ENCODE measurements at places on chromosomes 2 and 18.

DNA sequence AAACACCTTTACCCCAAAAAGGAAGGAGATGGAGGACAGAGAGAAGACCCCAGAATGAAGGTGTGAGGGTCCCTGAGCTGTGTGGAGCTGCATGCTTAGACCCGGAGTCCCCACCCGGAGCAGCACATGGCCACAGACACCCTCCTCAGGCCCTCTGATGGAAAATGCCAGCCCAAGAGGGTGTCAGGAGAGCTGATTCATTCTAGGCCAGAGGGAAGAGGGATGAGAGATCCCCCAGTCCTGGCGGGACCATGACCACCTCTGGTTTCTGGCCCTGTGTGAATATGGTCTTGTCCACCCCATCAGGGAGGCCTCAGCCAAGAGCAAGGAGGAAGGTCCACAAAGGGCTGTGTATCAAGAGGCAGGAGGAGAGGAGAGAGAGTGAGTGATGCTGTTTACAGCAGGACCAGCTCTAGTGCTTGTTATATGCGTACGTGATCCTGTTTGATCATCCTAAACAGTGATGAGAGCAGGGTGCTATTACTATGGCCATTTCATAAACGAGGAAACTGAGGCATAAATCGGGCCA is 186.6 kb upstream of the HAAO start:
- H3K36me3 ChIP-seq, result no peaks in the 10 kb centered on the region
- H3K4me3 ChIP-seq, result no peak overlapping the region
- H3K27ac ChIP-seq, result no peak overlapping the region
- H3K27me3 ChIP-seq, result no peaks in the 10 kb centered on the region
- H3K4me1 ChIP-seq, result peaks cover 9% of the 10 kb centered on the region
- DNase-seq, result no peak

DNA sequence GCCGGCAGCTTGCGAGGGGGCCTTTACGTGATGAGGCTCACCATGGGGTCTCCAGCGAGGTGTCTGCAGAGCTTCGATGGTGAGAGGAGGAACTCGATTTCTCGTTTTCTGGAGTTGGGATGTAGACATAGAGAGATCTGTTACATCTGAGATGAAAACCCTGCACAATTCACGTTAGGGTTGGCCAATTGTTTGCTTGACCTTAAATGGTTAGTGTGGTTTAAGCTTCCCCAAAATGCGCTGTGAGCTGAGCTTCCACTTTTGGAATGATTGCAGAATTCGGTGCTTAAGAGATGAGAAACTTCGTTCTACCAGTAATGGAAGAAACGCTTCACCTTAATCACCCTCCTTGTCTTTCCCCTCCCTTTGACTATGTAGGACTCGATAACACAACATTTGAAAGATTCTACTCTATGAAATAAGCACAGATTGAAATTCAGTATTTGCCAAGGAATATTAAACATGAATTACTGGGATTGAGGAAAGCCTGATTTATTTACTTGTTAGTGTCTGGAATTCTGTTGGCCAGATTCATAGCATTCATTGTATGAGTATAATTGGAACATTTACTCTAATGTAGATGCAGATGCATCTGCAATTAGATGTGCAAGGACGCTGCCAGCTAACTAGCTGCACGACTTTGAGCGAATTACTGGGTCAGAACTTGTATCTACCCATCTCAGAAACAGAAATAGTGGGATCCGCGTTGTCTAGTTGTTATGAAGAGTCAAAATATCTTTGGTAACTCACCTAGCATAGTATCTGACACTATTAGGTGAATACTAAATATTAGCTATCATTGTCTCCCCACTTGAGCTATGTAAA is 1.6 kb upstream of the KLF7 start:
- peak overlapping the region; percentile 100 for H3K27ac ChIP-seq
- H3K27me3 ChIP-seq, result peaks cover 2% of the 10 kb centered on the region
- H3K36me3 ChIP-seq, result no peaks in the 10 kb centered on the region
- peaks cover 45% of the 10 kb centered on the region for H3K4me1 ChIP-seq
- H3K4me3 ChIP-seq, result peak overlapping the region; percentile 97

DNA sequence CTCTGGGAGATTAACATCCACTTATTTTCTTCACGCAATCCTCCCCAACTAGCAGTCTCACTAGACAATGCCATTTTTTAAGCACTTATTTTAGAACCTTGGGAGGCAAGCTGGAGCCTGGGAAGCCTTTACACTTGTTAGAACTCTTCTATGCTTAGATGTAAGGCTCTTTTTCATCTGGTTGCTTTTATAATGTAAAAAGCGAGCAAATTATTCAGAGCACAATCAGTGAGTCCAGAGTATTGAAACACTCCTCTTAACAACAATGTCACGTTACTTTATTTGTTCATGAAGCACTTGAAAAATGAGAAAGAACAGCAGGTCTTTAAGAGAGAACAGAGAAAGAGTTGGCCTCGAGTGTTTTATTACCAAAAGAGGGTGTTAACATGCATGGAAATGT is 84.1 kb upstream of the SLC8A1 start:
- H3K27ac ChIP-seq, result no peak overlapping the region
- no peak overlapping the region for H3K4me3 ChIP-seq
- DNase-seq, result no peak
- no peaks in the 10 kb centered on the region for H3K27me3 ChIP-seq
- H3K36me3 ChIP-seq, result no peaks in the 10 kb centered on the region

DNA sequence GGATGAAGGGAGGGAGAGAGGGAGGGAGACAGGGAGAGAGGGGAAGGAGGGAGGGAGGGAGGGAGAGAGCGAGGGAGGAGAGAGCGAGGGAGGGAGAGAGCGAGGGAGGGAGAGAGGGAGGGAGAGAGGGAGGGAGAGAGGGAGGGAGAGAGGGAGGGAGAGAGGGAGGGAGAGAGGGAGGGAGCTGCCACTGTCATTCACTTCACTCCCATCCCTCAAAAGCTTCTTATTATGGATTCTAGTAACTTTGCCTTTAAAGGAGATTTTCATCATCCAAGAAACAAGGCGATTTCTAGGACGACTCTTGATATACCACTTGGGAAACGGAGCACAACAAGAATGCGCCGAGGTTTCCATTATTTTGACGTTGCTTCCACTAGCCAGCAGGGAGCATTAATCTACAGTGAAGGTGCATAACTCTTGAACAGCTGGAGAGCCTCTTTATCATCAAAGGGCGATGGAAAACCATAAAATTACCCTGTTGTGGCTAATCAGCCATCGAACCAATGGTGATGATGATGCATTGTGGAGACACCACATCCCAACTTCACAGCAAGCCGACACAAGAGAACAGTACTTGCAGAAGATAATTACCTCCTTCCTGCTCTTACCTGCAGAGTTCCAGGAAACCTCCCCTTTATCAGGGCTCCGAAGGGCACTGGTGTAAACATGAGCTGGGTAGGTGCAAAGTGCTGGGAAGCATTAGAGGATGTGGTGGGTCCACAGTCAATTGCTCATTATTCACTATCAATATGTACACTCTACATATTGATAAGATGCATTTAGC is 130.5 kb downstream of the EIPR1 start:
- H3K27ac ChIP-seq, result no peak overlapping the region
- peaks cover 54% of the 10 kb centered on the region for H3K36me3 ChIP-seq
- peaks cover 12% of the 10 kb centered on the region for H3K4me1 ChIP-seq
- H3K4me3 ChIP-seq, result no peak overlapping the region

DNA sequence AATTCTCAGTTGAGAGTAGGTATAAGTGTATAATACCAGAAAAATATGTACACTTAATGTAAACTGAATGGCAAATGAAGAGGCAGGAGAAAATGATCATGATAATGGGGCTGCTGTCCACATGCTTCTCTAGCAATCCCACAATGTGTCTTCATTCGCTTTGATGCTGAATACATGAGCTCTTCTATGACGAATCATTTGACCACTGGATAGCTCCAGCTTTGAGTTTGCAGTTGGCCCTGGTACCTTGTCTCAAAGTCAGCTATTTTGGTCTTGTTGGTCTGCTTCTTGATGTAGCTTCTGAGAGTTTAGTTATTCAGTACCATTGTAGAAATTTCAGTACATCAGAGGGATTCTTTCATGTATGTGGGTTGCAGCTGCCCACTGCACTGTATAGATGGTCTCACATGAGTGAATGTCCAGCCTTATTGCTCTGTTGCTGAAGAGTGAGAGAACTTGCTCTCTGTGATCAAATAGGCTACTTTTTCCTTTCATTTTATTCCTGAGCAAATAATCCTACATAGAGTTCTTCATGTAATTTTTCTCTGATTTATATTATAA is 105.1 kb downstream of the TTC27 start:
- H3K4me1 ChIP-seq, result peaks cover 22% of the 10 kb centered on the region
- H3K27me3 ChIP-seq, result no peaks in the 10 kb centered on the region
- DNase-seq, result no peak
- no peak overlapping the region for H3K4me3 ChIP-seq
- H3K36me3 ChIP-seq, result peaks cover 4% of the 10 kb centered on the region
- H3K27ac ChIP-seq, result no peak overlapping the region

DNA sequence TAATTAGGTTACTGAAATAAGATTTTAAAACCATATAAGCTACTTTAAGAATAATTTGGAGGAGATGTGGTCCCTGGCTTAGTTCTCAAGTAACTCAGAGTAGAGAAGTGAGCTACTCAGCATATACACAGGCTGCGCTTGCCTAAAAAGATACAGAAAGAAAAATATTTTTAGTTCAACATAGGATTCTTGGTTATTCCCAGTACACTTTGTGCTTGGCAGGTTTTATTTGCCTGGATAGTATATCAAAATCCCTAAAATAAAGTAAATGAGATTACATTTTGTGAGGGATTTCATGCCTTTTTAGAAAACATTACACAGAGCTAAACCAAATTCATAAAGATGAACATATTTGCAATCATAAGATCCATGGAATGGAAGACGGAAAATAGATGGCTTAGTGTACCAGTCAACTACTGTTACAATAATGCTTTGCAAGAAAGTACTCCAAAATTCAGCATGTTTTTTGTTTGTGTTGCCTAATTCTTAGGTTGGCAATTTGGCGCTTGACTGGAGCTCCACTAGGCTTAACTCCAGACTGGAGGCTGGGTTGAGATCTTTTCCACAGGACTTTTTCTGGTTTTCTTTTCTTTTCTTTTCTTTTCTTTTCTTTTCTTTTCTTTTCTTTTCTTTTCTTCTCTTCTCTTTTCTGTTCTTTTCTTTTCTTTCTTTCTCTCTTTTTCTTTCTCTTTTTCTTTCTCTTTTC is 600.5 kb upstream of the SYT4 start:
- no peaks in the 10 kb centered on the region for H3K36me3 ChIP-seq
- no peaks in the 10 kb centered on the region for H3K27me3 ChIP-seq
- no peak for DNase-seq
- no peak overlapping the region for H3K27ac ChIP-seq

DNA sequence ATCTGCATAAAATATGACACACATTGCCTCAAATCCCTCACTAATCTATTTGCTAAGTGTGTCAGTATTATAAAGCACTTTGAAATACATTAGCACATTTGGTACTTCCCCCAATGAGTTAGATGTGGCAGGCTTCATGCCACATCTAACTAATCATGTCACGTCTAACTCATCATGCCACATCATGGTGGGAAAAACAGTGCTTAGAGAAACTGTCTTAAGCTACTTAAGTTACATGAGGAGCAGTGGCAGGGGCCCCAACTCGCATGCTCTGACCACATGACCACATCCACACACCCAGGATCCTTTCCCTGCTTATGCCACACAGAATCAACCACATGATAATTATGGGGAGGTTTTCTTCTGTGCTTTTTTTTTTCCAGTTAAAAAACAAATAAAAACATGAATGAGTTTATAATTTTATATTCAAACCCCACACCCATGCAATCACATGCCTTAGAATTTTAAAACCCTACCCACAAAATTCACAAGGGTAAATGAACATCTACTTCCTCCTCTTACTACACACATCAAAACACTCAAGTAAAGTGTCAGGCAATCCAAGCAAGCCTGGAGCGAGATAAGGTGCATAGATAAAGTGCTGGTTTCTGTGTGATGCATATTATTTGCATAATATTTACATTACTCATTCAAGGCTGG is 1.6 kb downstream of the ABCA12 start:
- no peaks in the 10 kb centered on the region for H3K36me3 ChIP-seq
- no peaks in the 10 kb centered on the region for H3K27me3 ChIP-seq
- no peak for DNase-seq
- H3K4me1 ChIP-seq, result peaks cover 2% of the 10 kb centered on the region

GRCh38 chr18:45462179-45462578 is 153.1 kb upstream of the SLC14A2 start:
- H3K4me3 ChIP-seq, result no peak overlapping the region
- H3K27me3 ChIP-seq, result no peaks in the 10 kb centered on the region

DNA sequence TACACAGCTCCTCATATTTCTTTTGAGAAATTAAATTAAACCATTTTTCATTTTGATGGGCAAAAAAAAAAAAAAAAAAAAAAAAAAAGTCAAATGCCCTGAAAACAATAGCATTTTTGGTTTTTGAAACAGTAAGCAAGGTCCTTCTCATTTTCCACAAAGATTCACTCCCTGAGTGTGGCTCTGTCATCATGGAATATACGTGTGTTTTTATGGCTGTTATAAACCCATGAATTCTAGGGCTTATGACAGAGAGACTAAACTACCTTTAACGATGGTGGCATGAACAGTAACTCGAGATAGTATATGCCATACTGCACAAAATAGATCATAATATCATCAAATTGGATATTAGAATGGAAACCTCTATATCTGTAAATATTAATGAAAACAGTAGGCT is 179.2 kb upstream of the ZNF521 start:
- peaks cover 9% of the 10 kb centered on the region for H3K4me1 ChIP-seq
- no peak overlapping the region for H3K27ac ChIP-seq
- H3K4me3 ChIP-seq, result no peak overlapping the region
- peaks cover 21% of the 10 kb centered on the region for H3K36me3 ChIP-seq

DNA sequence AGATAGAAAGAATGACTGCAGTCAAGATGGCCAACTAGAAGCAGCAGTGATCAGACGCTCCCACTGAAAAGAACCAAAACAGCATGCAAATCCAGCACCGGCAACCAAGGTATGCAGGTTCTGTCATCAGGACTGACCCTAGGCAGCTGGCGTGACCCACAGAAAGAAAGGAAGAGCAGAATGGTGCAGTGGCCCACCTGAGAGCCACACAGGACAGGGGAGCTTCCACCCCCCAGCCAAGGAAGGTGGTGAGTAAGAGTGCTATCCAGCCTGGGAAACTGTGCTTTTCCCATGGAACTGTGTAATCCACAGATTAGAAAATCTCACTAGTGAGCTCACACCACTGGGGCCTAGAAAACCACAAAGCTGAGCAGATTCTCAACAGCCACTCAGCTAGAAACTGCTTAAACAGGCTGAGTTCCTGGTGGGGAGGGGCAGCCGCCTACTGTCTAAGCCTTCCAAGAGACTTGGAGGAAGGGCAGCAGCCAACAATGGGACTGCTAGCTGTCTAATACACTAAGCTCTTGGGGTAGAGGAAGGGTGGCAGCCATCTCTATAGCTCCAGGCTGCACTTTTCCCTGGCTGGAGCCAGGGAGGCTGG is 127.9 kb downstream of the EVA1A start:
- no peak for DNase-seq
- no peak overlapping the region for H3K4me3 ChIP-seq
- peak overlapping the region; percentile 52 for H3K27ac ChIP-seq

- H3K27me3 ChIP-seq, result no peaks in the 10 kb centered on the region
- peaks cover 10% of the 10 kb centered on the region for H3K4me1 ChIP-seq
- DNase-seq, result no peak
- no peak overlapping the region for H3K27ac ChIP-seq
Measured at GRCh38 chr2:96591054-96591453, 47.1 kb downstream of the KANSL3 start.

Measured in WTC11 (cell line).